ENCODE measurements at places on chromosomes 12 and 14.

GRCh38 chr12:45973526-45973925 lies 16.8 kb downstream of the SCAF11 start:
- DNase-seq: no peak

- DNase-seq: no peak
Measured at GRCh38 chr12:115398311-115398781, 714.4 kb upstream of the TBX3 start.

GRCh38 chr14:50001999-50002925 lies 109.4 kb downstream of the ARF6 start:
- no peak for DNase-seq

- no peak for DNase-seq
Measured at GRCh38 chr14:94583557-94583956, 2.3 kb downstream of the SERPINA5 start.

GRCh38 chr12:65022960-65023359 lies 98.1 kb downstream of the WIF1 start:
- no peak for DNase-seq

- no peak for DNase-seq
Measured at GRCh38 chr12:26534071-26534470, 298.9 kb downstream of the ITPR2 start.

- DNase-seq: no peak
Measured at GRCh38 chr12:83136411-83136810, 449.7 kb downstream of the TMTC2 start.

GRCh38 chr14:35403114-35403602 lies 1.4 kb downstream of the NFKBIA start:
- DNase-seq: no peak

- DNase-seq: no peak
Measured at GRCh38 chr12:123471374-123472068, 13.6 kb downstream of the SNRNP35 start.

GRCh38 chr14:65849558-65849957 lies 437.0 kb downstream of the FUT8 start:
- DNase-seq: no peak

GRCh38 chr12:3958534-3958933 lies 85.3 kb upstream of the PARP11 start:
- DNase-seq: no peak

DNA sequence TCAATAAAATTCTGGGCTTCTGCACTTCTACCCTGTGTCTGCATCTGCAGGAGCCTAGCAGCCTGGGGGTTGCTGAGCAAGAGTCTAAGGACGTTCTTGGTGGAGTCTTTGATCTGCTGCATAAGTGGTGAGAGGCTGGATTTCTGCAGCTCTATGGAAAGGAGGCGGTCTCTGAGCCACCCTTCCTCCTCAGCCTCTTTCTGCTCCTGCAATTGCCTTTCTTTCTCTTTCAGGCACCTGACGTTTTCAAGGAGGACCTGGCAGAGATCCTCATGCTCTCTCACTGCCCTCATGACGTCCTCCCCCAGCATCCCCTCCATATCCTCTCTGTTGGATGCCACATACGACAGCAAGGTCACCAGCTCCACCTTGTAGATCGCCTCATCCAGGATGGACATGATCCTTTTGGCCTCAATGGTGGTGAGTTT lies 13.6 kb upstream of the TPCN1 start:
- DNase-seq: no peak

GRCh38 chr14:70188322-70188658 lies 461 bp downstream of the SLC8A3 start:
- DNase-seq: no peak

GRCh38 chr14:77180726-77181602 lies 634 bp upstream of the TMEM63C start:
- no peak for DNase-seq

DNA sequence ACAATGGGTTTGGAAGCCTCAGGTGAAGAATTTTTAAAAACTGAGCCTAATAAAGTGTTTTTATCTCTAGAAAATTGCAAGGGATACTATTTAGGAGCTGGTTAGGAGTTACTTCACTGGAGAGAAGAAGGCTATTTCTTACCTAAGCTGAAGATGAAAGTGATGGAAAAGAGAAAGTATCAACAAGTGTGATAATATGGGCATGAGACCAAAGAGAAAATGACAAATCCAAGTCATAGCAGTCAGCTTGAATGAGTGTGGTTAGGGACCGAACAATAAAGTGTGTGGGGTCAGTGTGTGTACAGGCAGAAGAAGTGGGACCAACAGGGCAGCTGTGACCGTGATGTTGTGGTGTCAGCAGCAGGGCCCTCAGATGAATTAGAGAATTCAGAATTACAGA lies 24.2 kb upstream of the ADAMTS20 start:
- no peak for DNase-seq

DNA sequence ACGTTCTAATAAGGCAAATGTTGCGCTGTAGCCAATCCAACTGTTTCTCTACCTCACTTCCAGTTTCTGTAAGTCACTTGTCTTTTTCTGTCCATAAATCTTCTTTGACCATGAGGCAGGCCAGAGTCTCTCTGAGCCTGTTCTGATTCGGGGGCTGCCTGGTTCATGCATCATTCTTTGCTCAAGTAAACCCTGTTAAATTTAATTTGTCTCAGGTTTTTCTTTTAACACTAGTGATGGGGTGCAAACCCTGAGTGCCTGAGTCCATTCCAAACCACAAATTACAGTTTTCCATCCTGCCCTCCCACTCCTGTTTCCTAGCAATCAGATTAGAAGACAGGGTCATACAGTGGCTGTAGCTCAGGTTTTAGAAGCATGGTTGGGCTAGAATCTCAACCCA lies 41.9 kb downstream of the VWF start:
- DNase-seq: no peak

DNA sequence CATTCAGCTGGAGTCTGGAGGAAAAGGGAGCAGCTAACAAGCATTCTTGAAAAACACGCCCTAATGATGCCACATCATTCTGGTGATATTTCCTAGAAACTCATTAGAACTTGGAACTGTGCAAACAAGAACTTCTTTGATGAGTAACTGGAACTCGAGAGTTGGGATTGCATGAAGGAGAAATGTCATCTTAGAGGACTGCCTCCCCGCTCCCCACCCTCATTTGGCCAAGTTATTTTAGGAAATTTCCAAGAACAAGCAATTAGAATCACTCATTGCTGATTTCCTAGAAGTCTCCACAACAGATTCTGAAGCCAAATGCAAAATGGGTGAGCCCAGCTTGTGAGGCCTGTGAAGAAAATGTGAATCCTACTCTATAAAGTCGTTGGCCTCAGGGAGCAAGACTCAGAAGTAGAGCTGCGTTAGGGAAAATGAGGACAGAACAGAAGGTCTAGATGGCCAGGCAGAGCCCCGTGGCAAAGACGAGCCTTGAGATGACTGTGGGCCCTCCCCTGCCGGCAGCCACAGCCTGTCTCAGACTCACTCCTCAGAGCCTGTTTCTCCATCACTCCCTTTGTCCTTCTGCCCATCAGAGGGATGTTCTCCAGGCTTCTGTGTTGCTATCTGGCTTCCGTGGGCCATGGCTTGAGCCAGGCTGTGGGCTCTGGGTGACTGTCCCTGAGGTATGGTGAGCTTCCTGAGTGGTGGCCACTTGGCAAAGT lies 38.4 kb downstream of the RTL1 start:
- no peak for DNase-seq

DNA sequence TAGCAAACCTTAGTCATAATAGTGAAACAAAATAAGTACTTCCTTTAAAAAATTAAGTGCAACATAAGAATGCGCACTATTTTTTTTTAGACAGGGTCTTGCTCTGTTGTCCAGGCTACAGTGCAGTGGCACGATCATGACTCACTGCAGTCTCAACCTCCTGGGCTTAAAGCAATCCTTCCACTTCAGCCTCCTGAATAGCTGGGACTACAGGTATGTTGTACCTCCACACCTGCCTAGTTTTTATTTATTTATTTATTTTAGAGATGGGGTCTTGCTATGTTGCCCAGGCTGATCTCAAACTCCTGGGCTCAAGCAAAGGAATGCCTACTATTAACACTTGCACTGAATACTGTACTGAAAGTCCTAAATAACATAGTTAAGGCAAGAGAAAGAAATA lies 93.8 kb downstream of the NUMB start:
- DNase-seq: no peak

- DNase-seq: no peak
Measured at GRCh38 chr14:94517248-94517640, 8.0 kb upstream of the SERPINA12 start.

- DNase-seq: no peak
Measured at GRCh38 chr14:99522457-99522891, 41.3 kb downstream of the CCNK start.

GRCh38 chr12:52401926-52402325 lies 4.2 kb downstream of the KRT82 start:
- DNase-seq: no peak

DNA sequence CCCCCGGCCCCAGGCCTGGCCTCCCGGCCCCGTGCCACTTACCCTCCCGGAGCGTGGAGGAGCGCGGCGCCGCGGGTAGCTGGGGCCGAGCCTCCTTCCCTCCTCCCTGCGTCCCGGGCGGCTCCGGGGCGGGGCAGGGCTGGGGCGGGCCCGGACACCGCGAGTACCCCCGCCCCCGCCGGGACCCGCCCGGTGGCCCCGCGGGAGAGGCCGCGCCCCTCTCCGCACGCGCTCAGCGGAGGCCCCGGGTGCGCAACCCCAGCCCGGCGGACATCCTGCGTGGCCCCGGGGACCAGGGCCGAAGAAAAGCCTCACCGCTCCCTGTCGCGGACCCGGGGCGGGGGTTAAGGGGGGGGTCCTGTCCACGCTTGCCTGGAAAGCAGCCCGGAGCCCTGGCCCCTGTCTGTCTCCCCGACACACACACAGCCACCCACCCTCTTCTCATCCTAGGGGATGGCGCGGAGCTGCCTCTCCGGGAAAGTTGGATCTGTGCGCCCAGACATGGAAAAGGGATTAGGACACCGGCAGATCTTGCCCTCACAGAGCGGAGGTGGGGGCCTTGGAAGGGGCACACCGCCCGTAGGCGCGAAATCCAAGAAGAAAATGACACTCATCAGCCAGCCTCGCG lies at the start of gene SYNE3:
TSS of gene SYNE3 (minus strand) at position 97 of the 628 bp plus-strand sequence. CDS start 40,829 bp downstream, outside the sequence.
- DNase-seq: no peak

GRCh38 chr12:24600551-24600950 lies 348.4 kb downstream of the BCAT1 start:
- no peak for DNase-seq

DNA sequence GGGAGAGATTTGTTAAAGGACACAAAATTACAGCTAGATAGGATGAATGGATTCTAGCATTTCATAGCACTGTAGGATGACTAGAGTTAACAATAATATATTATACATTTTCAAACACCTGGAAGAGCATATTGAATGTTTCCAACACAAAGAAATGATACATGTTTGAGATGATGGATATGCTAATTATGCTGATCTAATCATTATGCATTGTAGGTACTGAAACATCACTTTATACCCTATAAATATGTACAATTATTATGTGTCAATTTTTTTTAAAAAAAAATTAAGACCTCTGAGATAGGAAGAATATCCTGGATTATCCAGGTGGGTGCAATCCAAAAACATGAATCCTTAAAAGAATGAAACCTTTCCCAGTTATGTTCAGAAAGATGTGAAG lies 100.3 kb upstream of the CPNE8 start:
- DNase-seq: no peak

DNA sequence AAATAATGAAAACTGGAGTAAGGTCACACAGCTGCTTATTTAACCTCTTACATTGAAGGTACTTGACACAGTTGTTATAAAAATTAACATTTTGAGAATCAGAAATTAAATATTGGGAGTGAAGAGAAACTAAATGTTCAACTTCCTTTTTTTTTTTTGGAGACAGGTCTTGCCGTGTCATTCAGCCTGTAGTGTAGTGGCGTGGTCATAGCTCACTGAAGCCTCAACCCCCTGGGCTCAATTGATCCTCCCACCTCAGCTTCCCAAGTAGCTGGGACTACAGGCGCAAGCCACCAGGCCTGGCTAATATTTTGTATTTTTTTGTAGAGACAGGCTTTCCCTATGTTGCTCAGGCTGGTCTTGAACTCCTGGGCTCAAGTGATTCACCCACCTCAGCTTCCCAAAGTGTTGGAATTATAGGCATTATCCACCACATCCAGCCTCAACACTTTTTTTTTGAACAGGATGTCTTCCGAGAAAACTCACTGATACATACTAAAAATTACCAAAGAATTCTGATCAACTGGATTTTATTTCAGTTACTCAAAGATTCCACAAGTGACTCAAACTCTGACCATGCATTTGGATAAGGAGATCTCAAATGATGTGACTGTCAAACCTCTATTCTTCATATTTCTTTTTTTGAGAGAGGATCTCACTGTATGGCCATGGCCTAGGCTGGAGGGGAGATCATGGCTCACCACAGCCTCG lies 35.4 kb downstream of the SGPP1 start:
- no peak for DNase-seq

- no peak for DNase-seq
Measured at GRCh38 chr14:96587823-96588385, 85.7 kb downstream of the PAPOLA start.

DNA sequence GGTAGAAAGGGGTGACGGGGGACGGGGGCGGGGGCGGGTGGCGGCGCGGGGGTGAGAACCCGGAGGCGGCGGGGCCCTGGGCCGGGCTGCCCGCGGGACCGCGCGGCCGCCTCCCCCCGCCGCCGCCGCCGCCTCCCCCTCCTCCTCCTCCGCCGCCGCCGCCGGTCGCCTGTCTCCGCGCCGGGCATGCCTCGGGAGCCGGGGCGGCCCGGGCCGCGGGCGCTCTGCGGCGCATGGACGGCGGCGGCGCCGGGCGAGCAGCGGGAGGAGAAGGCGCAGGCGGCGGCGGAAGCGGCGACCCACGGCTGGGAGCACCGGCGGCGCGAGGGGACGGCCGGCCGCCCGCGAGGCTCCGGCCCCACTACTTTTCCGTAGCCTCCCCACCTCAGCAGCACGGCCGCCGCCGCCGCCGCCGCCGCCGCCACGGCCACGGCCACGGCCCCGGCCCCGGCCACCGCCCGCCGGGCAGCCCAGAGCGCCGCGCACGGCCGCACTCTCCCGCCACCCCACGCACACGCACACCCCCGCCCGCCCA lies at the start of gene NPAS3:
TSS of gene NPAS3 (plus strand) at position 161 of the 535 bp plus-strand sequence.
- DNase-seq: no peak

DNA sequence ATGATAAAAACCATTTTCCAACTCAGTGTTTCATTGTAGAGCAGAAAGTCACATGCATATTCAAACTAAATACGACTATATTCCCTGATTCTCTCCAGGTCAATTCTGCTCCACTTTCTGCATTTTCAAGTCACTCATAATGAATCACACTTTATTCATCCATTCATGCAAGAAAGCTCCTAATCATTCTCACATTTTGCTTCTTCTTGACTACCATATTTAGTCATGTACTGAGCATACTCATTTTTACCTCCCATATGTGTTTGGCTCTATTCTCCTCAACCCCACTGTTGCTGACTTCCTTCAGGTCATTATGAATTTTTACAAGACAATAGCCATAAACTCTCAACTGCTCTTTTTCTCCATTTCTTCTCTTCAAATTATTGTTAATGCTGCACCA lies 43.4 kb upstream of the PIK3C2G start:
- DNase-seq: no peak

GRCh38 chr14:89807892-89808291 lies 146.6 kb downstream of the EFCAB11 start:
- DNase-seq: no peak
